ENCODE measurements at places on chromosomes 6 and 20.

DNA sequence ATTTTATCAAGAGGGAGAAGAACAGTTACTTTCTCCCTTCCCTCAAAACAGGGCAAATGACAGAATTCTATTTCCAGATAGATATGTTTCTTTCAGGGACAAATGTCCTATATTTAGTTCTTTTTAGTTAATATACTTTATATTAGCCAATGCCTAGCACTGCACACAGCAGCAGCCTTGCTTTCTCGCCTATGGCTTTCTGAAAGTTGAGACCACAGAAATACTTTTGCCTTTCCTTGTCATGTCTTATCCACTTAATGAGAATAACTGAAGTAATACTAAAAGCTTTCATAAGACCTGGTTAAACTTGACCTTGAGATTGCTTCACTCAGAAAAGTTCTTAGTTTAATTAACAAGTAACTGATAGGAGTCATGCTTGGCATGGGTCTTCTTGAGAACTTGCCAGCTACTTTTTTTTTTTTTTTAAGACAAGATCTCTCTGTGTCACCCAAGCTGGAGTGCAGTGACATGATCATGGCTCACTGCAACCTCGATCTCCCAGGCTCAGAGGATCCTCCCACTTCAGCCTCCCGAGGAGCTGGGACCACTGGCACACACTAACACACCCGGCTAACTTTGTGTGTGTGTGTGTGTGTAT lies 159.3 kb downstream of the CDKAL1 start:
- DNase-seq, result no peak

DNA sequence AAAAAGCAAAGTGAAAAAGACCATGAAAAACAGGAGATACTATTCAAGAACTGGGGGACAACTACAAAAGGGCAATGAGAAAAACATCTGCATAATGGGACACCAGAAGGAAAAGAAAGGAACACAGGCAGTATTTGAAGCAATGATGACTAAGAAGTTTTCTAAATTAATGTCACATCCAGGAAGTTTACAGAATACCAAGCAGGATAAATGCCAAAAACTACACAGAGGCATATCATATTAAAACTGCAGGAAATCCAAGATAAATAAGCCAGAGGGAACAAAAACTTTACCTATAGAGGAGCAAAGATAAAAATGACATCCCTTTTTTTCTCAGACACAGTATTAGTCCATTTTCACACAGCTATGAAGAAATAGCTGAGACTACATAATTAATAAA lies 193.0 kb downstream of the ERMARD start:
- DNase-seq, result no peak

DNA sequence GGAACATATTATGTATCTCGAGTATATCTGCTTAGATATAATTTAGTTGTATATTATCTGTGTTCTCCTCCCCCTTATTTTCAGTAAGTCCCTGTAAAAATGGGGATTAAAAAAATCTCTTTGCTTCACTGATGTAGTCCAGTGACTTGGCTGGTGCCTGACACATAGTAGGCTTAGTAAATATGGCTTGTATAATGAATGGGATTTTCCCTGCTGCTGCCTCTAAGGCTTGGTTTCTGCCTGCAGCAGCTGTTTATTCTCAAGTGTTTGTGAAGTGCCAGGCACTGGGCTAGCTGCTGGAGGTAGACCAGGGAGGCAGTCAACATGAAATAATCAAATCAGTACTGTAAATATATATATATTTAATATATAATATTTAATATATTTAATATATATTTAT lies 1.6 kb upstream of the ZFP64 start:
- no peak for DNase-seq

DNA sequence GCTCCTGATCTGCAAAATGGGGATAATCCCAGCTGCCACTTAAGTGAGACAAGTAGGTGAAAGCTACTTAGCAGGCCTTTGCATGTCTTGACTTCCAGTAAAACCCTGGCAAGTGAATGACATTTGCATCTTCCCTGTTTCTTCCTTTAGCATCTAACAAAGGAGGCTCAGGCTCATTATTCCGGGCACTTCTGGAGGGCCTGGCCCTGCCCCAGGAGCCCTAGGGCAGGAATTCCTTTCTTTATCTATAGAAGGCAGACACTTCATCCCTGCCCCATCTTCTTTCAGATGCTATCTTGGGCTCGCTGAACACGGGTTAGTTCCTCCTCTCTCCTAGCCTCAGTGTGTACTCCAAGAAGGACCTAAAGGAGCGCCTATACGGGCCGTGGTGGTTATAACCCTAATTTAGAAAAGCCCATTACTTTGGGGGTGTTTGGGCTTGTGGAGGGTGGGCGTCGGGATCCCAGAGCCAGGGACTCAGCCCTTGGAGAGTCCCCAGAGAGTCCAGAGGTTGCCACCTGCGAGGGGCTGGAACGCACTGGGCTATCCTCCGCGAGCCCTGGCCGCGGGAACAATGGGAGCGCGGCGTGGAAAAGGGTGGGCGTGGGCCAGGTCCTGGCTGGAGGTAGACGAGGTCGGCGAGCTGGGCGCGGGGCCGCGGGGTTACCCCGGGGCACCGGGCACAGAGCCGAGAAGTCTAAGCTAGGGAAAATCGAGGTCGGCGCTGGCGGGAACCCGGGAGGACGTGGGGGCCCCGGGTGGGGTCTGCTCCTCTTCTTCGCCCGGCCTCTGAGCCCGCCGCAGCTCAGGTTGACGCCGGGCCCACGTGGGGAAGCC lies 62.8 kb upstream of the EPB41L1 start:
- no peak for DNase-seq

GRCh38 chr6:166258854-166259276 lies 49.3 kb downstream of the PRR18 start:
- DNase-seq, result peak; percentile 27
